Activated CD4-positive, alpha-beta T cell treated with anti-CD3 and anti-CD28 coated beads, Interleukin-2, amount 50 U/mL, for 1 hour (primary cell): ENCODE measurements at places on chromosomes 2 and 18.

DNA sequence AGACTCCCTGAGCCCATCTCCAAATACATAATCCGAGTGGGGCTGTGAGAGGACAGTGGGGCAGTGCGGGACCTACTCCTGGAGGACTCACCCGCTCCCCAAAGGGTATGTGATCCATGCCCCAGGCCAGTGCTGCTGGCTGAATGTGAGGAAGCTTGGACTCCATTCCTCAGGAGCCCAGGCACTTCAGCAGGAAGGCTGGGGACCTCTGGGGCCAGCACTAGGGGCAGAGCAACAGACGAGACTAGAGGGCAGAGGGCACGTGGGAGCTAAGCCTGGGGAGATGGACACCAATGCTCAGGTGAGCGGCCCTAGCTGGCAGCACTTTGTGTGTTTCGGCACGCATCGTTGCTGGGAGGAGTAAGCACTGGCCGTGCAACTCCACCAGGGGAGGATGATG is 84.9 kb downstream of the MALT1 start:
- no peak for DNase-seq

DNA sequence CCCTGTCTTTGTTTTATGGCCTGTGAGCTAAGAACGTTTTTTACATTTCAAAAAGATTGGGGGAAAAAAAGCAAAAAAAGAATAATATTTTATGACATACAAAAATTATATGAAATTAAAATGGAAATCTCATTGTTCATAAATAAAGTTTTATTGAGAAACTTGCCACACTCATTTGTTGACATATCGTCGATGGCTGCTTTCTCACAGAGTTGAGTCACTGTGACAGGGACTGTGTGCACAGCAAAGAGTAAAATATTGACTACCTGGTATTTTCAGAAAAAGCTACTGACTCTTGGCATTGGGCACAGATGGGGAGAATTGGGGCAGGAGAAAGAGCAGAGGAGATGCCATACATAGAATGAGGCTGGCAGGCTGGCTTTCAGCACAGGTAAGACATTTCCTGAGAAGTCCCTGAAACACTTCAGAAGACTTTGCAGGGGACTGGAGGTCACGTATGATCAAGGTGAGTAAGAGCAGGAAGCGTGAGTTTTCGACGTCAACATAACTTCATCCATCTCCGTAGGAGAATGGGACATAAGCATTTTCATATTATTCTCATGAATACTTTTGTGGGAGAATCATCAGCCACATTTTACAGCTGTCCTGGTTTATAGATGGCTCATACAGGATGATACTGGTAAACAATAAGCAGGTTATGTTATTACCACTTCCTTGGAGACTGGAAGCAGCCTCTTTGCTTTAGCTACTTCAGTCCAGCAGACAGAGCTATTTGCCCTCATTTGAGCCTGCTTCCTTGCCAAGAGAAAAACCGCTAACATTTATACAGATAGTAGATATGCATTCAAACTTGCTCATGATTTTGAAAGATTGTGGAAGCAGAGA is 32.5 kb upstream of the PUM2 start:
- DNase-seq: no peak

GRCh38 chr2:70399046-70399445 is 97.2 kb upstream of the FAM136A start:
- DNase-seq: no peak

DNA sequence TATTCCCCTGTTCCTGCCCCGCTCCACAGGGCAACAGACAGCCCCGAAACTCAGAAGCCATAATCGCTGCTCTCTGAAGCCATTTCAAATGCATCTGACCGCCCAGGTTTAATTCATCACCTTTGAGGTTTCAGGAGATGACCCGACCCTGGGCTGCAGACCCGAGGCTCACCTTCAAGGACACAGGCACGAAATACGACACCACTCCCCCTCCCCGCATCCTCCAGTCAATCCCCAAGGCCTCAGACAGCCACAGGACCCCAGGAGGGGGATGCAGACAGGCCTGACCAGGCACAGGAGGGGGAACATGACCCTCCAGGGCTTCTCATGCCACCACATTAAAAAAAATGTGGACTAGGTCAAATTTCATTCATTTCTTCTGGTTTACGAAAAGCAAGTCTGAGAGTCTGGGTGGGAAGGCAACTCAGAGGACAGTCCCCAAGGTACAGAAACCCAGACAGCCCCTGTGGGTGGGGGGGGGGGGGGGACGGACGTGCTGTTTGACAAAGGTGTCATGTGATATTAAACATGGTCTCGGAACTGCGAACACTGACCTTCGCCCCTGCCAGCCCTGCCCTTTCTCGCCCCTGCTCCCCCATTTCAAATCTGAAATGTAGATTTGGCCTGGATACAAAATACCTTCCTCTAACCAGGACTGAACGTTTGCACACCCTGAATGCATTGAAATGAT is 142.9 kb downstream of the BCL11A start:
- DNase-seq: no peak

DNA sequence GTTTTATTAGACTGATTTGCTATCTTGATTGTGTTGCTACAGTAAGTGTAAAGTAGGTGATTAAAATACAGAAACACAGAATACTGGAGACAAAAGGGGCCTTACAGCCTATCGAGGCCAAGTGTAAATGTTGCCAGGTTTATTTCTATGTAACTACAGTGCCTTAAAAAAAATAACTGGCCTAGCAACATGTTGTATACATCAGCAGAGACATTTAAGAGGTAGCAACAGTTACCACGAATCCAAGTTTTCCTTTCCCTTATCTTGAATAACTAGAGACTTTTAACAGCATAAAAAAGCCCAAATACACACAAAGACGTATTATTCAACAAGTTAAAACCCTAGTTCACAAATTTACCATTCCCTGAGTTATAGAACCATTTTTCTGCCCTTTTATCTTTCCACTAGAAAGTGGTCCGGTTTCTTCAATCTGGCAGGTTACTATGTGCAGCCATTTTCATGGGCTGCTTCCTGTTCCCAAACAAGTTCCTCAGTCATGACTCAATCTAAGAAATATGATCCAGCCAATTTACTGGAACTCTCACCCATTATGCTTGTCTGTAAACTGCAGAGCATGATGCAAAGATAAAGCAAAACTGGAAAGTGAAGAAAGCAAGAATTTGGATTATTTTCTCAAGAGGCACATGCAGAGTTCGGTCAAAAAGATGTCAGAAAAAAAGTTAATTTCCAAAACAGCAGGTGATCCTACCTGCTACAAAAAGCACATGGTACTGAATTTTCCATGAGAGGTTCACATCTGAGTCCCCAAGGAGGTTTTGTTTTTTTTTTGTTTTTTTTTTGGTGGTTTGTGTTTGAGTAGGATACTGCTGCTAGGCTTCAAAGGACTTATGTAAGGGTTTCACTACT is 22.2 kb downstream of the NFE2L2 start:
- DNase-seq: no peak

DNA sequence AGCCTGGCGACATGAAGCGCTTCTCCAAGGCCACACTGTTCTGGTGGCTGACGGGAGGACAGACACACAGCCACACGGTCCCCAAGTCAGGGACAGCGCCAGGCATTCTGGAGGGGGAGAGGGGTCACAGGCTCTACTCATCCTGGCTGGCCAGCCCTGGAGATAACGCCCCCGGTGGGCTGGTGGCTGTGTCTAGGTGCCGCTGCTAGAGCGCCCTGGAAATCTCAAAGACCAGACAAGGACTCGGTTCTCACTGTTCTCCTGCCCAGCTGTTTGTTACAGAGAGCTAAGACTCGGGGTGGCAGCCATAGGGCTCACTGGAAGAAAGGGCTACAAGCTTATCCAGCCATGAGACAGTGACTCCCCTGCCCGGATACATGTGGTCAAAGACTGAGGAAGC is 72.0 kb downstream of the KCNF1 start:
- no peak for DNase-seq

- no peak for DNase-seq
Observed at GRCh38 chr2:225735844-225736243, 336.3 kb downstream of the NYAP2 start.

DNA sequence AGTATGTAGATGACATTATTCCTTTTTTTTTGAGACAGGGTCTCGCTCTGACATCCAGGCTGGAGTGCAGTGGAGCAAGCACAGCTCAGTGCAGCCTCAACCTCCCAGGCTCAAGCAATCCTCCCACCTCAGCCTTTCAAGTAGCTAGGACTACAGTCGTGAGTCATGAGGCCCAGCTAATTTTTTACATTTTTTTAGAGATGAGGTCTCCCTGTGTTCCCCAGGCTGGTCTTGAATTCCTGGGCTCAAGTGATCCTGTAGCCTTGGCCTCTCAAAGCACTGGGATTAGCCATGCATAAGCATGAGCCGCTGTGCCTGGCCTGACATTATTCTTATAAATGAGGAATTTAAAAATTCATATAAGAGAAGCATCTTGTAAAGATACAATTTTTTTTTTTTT is 86.9 kb downstream of the FAM117B start:
- no peak for DNase-seq

- no peak for DNase-seq
Observed at GRCh38 chr2:232319067-232319802, 59.3 kb upstream of the ALPP start.

GRCh38 chr2:167759531-167759930 is 487.9 kb downstream of the STK39 start:
- DNase-seq: no peak

DNA sequence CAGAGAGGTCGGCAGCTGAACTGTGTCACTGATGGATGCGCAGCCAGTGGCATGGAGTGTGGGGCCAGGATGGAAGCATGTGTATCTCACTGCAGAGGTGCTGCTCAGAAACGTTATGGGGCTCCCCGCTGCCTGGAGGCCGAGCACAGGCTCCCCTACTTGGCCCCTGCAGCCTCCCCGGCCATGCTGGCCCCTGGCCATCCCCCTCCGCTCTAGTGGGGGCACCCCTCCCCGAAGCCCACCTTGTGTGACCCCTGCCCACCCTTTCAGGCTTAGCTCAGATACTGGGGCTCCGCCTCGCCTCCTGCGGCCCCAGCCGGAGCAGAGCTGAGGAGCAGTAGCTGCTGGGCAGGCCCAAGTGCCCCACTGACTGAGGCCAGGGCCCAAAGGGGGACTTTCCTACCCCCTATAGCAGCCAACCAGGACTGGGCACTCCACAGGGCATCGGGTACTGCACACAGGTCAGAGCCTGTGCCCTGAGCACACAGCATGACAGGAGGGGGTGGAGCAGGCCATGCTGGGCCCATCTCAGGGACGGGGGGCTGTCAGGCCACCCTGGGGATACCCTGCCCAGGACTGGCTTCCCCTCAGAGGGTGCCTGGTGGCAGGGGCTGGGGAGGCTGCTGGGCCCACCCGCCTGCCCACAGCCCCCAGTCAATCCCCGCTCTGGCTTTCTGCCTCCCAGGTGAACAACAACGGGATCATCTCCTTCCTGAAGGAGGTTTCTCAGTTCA is 31.3 kb downstream of the SNED1 start:
- DNase-seq: no peak

GRCh38 chr2:217597681-217598080 is 405.1 kb downstream of the TNS1 start:
- DNase-seq: no peak

GRCh38 chr2:219087361-219087760 is 26.6 kb upstream of the IHH start:
- no peak for DNase-seq

GRCh38 chr2:47569658-47570475 is 166.9 kb downstream of the MSH2 start:
- DNase-seq: no peak

DNA sequence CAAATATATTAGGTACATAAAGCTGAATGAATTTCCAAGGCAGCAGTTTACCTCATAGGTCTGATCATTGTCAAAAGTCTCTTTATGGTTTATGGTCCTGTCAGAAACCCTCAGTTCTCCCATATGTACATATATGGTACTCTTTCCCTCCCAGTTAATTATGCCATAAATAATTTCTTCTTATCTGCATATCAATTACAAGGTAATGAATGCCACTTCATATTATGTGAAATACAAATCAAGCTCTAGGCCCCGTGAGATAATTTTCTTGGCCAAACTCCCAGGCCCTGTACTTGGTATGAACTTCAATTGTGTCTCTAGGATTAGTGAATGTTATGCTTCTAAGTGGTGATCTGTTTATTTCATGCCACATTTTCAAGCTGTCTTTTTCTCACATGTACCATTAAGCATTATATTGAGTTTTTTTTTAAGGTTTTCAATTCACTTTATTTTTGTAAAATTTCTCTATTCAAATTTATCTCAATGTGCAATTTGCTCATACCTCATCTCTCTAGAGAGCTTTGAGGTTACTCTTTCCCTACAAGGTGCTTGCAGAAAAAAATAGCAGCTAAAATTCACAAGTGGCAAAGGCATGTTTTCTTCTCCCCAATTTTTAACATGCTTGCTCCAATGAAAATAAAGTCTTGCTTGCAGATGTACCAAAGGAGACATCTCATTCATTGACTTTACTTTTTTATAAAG is 430.6 kb upstream of the VRK2 start:
- no peak for DNase-seq

DNA sequence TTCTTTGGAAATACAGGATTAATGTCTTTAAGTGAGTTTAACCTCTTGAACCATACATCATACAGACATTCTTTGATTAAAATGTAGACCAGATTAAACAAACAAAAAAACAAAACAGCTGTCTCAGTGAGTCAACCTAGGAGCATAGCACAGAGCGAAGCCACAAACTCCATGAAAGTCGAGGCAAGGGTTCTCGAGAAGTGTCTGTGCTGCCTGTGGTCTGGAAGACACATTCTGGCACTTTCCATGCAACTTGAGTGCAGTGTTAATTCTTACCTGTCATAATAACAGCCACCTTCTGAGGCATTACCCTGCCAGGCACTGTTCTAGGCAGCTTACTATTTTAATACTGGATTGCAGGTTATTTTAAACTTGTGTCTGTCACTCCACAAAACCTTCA is 435.5 kb upstream of the MMADHC start:
- no peak for DNase-seq

GRCh38 chr2:144434425-144435222 is 85.3 kb downstream of the ZEB2 start:
- no peak for DNase-seq

- no peak for DNase-seq
Observed at GRCh38 chr18:47628240-47628781, 302.1 kb downstream of the SMAD2 start.

DNA sequence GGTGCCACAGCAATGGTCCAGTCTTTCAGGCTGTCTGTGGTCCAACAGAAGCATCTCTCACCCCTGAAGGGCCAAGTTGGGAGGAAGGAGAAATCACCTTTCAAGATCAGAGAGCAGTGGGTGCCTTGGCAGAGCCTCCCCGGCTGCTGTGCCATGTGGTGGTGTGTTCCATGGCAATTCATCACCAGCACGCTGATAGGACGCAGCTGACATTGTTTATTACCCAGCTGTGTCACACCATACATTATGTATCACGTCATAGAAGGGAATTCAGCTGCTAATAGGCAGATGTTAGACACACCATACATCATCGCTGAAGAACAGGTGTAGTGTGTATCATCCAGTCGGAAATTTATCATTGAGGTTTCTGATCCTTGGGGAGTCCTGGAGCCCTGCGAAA is 29.6 kb upstream of the RPL31 start:
- DNase-seq: no peak
